ENCODE measurements at places on chromosomes 2 and 18.
A peak's percentile ranks its signal among the peaks of the same experiment; 100 is the strongest.

- DNase-seq = no peak
Measured at GRCh38 chr2:110934948-110935347, 185.8 kb upstream of the BCL2L11 start.

- DNase-seq = peak; percentile 21
Measured at GRCh38 chr18:9876867-9877654, 8.7 kb upstream of the TXNDC2 start.

DNA sequence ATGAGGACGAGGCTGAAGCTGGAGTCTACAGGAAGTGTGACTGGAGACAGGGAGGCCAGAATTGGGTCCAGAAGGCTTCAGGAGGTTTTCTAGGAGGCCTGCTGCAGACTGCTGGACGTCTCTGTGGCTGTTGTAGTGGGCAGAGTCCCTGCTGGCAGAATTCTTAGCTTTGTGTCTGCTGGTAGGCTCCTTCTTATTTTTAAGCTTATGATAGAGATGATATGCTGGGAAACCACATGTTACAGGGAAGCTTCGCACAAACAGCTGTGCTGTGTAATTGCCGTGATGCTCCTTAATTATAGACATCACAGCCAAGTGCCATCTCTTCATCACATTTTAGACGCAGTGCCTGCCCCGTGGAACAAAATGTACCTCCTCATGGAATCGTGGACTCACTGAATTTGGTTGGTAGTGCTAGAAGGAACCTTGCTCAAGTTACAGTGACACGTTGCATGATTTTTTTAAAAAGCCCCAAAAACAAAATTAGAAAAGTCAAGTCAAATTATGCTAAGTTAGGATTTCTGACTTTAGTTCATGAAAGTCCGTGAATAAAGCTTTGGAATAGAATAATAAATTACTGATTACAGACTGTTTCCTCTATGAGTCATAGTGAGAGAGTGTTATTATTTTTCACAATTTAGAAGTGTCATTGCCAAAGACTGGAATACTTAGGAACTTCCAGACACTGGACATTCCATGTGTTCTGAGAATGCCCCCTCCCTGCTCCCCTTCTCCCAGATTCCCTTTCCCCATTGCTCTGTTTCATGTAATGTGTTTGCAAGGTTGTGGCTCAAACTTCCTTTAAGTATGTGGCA is 144.1 kb downstream of the FHOD3 start:
- DNase-seq = no peak

DNA sequence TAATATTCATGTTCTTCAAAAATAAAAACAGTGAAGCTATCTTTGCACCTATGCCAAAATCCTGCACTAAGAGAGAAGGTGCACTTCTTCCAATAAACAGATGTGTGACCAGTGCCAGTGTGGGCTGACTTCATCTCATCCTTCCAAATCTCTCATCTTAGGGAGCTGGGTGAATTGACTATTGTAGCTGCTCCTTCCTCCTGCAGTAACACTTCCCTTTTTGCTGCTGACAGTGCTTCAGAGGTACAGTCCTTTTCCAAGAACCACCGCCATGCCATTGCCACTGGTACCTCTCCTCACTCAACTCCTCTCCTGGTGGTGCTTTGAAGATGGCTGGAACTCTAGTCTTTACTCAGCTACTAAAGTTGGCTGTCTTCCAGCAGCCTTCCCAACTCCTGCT is 42.1 kb upstream of the ARHGAP25 start:
- no peak for DNase-seq

GRCh38 chr2:205642599-205643356 is 39.5 kb upstream of the NRP2 start:
- no peak for DNase-seq

GRCh38 chr2:217277646-217278398 is 418.0 kb upstream of the TNP1 start:
- DNase-seq = no peak

GRCh38 chr2:42252464-42252863 is 83.3 kb downstream of the EML4 start:
- no peak for DNase-seq

GRCh38 chr18:3611313-3612090 is 161.5 kb downstream of the TGIF1 start:
- no peak for DNase-seq

GRCh38 chr18:45838302-45839070 is 13.0 kb downstream of the SIGLEC15 start:
- DNase-seq = no peak

DNA sequence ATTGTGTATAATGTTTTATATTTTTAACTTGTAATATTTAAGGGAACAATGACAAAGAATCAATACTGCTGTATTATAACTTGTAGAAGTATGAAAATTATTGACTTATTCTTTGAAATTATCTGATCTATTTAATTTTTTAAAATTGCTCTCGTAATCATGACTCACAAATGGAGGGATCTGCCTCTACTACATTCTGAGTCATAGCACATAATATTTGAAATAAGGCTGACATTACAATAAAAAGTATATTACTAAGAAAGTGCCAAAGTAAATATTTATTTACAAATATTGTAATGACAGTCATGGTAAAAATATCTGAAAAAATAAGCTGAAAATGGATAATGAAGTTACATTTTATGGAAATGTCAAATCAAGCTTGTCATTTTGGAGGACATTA is 1144.6 kb upstream of the CDH2 start:
- DNase-seq = no peak

DNA sequence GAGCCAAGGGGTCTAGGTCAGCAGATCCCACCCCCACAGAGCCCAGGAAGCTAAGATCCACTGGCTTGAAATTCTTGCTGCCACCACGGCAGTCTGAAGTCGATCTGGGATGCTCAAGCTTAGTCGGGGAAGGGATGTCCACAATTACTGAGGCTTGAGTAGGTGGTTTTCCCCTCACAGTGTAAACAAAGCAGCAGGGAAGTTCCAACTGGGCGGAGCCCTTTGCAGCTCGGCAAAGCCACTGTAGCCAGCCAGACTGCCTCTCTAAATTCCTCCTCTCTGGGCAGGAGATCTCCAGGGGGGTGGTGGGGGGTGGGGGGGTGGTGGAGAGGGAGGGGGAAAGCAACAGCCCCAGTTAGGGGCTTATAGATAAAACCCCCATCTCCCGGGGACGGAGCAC is 419.5 kb downstream of the NUP35 start:
- no peak for DNase-seq

DNA sequence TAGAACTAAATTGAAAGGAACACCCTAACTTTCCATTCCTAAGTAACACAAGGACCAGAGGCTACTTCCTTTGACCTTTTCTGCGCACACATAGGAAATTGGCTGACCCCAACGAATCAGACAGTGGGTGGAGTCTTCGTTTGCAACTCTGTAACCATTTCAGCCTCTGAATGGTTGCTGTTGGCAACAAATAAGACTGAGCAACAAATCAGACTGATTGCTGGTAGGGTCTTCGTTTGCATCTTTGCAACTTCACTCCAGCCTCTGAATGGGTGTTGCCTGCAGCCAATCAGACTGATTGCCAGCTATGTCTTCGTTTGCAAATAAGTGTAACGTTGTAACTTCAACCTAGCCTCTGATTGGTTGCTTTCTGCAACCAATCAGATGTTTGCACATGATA is 34.6 kb downstream of the USP40 start:
- DNase-seq = no peak

DNA sequence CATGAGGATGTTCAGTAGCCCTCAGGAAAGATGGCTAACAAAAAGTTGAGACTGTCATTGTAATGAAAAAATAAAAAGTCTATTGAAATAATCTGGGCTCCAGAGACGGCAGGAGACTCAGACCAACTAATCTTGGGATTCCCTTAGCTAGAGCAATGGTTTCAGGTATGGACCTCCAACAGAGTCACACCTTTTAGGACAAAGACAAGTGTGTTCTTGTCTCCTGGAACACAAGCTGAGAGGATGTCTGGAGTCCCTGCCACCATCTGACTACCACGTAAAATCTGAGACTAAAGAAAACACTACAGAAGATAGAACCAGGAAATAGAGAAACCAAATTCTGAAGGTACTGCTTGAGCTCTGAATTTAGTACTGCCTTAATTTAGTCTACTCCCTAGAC is 103.3 kb upstream of the RBBP8 start:
- DNase-seq = no peak

DNA sequence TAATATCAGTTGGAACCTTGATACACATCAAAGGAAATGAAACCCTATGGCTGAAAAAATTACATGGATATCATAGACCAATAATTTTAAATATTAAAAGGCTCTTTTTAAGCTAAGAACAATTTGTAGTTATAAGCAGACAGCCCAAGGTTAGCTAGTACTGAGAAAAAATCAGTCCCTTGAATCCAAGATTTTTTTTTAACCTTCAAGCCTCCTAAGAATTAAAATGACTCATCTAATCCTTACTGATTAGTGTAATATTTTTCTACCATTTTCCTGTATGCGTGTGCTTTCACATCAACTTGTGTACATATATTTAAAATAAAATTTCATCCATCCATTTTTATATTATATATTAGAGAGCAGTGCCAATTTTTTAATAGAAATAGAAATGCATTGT is 1004.9 kb upstream of the ZEB2 start:
- no peak for DNase-seq

GRCh38 chr2:201909961-201910361 is 103.6 kb downstream of the CDK15 start:
- peak; percentile 49 for DNase-seq

GRCh38 chr2:38207168-38207567 is 131.2 kb upstream of the CYP1B1 start:
- no peak for DNase-seq

DNA sequence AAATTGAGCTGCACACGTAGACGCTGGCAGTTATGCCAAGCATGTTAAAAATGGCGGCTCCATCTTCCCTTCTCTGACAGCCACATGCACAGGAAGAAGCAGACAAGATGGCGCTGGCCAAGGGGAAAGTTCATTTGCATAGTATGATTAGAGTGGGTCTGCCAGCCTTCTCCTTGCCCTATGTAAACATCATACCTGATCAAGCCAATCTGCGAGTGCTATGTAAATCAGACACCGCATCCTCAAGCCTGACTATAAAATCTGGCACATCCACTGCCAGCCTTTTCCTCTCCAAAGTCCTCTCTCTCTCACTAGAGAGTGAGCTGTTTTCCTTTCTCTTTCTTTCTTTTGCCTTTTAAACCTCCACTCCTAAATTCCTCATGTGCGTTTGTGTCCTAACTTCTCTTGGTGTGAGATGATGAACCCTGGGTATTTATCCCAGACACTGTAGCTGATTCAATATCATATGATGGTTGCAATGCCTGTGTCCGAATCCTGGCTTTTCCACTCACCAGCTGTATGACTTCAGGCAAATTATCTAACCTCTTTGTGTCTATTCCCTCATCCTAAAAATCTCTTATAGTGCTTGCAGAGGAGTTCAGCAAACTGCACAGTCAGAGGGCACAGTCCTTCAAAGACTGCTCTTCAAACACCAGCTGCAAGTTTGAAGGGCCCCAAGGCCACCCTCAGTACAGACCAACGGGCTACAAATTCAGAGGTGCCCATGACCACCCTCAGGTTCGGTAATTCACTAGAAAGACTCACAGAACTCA is 39.3 kb upstream of the ITSN2 start:
- DNase-seq = no peak

DNA sequence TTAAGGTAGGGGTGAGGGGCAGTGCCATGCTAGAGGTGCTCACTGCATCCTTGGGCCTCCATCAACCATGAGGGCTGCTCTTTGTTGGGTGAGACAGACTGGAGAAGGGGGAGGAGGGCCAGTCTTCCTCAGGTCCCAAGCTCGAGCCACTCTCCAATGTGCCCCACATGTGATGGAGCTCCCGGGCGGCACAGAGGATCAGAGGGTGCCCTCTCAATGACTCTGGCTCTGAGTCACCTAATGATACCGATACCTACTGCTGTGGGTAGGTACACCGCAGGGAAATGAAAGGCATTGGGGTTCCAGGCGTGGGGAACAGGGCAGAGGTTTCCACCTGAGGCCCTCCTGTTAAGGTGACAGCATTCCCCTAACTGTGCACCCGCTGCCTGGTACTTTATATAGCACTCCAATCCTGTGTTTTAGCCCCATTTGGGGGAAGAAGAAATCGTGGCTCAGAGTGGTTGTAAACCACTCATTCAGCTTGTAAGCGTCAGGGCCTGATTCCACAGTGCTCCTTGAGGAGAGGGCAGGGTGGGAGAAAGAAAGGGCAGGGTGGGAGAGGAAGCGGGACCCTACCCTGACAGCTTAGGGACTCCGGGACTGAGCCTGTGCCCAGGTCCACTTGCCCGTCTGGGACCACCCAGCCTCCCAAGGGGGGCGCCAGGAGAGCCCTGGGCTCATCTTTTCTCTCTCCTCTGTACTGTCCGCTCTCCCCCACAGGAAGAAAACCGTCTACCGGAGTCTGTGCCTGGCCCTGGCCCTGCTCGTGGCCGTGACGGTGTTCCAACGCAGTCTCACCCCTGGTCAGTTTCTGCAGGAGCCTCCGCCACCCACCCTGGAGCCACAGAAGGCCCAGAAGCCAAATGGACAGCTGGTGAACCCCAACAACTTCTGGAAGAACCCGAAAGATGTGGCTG is 1.8 kb downstream of the B3GNT7 start:
- DNase-seq = no peak

DNA sequence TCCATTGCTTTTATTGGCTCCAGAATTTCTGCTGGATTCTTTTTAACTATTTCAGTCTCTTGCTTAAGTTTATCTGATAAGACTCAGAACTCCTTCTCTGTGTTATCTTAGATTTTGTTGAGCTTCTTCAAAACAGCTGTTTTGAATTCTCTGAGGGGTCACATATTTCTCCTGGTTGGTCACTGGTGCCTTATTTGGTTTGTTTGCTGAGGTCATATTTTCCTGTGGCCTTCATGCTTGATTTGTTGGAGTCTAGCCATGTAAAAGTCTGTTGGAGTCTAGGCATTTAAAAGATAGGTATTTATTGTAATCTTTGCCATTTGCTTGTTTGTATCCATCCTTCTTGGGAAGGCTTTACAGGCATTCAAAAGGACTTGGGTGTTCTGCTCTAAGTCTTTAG is 398.7 kb downstream of the DSEL start:
- DNase-seq = no peak

- no peak for DNase-seq
Measured at GRCh38 chr2:104909317-104909716, 55.4 kb downstream of the POU3F3 start.

DNA sequence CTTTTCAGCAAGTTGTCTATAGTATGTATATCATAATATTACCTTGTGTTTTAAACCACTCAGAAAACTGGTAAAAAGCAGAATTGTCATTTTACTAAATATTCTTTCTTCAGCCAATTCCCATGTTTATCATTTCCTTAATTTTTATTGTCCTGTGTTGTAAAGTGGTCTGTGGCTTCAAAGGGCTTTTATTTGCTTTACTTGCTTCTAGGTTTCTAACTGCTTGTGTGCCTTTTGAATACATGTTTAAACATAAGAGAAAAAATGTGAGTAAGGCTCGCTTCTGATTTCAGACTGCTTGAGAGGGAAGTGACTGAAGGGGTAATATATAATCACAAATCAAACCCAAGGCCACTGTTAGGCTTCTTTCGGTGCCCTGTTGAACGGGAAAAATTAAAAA is 407.5 kb upstream of the NRP2 start:
- DNase-seq = no peak
